ENCODE measurements at places on chromosomes 1 and 21.
A peak's percentile ranks its signal among the peaks of the same experiment; 100 is the strongest.

DNA sequence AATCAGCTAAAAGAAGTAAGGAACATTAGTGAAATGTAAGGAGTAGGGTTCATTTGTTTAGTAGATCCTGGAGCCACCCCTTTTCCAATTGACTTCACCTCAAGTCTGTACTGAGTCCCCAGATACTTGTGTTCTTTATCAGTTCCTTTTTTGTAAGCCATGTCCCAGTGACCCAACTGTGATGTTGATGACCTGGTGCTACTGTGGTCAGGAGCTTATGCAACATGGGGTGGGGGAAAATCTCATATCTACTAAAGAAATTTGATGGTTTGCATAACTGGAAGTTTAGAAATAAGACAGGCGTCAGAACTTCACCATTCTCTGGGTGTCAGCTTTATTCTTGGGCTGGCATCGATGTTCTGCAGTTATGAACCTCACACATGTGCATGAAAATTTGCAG, 120.5 kb downstream of the LRRC7 start:
- DNase-seq = no peak

DNA sequence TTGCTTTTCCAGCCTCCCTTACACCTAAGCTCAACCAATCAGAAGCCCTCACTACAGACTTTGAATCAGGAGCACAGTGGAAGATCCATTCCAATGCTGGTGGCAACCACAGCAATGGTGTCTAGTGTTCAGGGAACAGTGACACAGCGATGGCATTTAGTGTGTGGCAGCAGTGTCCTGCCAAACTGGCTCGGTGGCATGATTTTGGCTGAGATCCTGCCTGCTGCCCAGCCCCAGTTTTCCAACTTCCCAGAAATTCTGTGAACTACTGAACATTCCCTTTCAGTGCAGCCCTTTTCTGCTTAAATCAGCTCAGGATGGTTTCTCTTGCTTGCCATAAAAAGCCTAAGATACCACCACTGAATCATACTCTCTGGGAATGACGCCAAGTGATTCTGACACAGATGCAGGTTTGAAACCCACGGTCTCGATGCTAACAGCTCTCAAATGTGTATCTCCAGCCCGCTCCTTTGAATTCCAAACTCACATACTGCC, 8.8 kb downstream of the ASAP3 start:
- DNase-seq = no peak

DNA sequence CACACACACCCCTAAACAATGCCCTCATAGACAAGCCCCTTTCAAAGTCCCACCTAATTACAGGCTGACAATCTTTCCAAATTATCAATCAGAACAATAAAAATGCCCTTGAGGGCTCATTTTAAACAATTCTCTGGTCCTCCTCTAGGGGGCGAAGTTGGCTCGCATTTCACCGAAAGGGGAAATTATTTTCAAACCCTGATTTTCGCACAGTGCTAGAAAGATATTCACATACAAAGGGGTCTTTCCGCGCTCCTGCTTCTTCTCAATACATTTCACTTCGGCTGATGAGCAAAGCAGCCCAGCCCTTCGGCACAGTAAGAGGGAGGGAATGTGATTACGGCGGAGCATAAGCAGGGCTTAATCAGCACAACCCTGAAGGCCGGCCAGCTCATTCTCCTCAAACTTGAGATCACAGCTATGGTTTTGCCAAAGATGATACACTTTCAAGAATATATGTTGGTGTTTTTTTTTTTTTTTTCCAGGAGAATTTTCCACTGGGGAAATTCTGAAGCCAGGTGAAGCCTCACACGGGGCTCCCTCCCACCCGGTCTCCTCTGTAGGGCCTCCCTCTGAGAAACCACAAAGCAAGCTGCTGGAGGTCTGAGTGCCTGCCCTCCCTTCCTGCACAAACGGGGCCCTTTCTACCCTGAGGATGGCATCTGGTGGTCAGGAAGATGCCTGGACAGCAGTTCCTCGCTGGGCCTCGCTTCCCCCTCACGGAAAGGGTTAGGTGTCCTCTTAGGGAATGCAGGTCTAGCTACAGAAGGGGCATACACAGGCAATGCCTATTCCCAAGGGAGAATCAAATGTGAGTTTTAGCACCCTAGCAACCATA, 66.9 kb downstream of the GNG12 start:
- peak; percentile 14 for DNase-seq

- no peak for DNase-seq
These were observed 9.4 kb upstream of the MT1HL1 start for GRCh38 chr1:237013608-237014007.

- no peak for DNase-seq
These were observed 158.8 kb upstream of the DUSP10 start for GRCh38 chr1:221900678-221901077.

DNA sequence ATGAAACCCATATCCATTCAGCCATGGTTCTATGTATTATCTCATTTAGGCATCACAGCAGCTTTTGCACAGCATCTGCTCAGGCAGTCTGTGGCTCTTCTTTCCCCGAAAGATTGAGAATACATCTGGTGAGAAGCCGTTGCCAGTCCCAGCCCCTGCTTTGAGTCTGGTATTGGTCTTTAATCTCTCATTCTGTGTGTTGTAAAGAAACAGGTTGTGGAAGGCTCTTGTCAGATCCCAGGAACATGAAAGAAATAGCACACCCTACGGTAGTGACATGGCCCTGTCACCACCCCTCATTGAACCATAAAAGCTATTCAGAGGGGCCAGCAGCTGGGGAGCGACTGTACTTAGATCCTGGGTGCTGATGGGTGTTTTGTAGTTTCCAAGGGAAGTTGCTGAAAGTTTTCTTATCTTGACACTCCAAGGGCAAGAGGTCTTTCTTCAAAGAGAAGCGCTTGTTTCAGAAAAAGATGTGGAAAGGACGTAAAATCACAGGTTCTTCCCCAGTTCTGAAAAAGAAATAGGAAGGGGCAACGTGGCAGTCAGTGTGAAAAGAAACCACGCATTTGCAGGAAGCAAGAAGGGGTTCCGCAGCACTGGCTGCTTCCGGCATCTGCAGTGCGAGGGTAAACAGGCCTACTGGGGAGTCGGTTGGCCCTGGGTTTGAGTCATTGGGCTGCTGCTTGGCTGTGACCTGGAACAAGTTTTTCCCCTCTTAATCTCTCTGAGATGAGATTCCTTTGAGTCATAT, 145.0 kb downstream of the DHRS3 start:
- peak; percentile 58 for DNase-seq

GRCh38 chr1:192539297-192540092, 36.1 kb upstream of the RGS1 start:
- DNase-seq = no peak

DNA sequence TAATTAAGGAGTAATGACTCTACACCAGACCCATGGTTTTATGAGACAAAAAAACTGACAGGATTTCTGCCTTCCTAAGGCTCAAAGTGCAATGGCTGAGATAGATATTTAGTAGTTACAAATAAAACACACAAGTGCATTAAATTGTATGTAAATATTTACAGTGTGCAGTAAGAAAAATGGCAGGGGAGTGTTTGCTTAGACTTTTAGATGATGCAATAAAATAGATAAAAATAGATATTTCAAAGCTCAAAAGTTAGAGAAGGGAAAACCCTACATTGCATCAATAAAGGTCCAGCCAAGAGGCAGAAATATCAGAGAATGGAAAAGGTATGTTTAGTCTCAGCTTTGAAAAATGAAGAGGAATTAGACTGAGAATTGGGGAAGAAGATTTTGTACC, 226.3 kb upstream of the FGGY start:
- no peak for DNase-seq

GRCh38 chr1:68725001-68725752, 228.3 kb upstream of the DEPDC1 start:
- DNase-seq = no peak

GRCh38 chr21:25501996-25502665, 105.2 kb downstream of the MRPL39 start:
- peak; percentile 21 for DNase-seq

- no peak for DNase-seq
These were observed 33.3 kb upstream of the IRF2BP2 start for GRCh38 chr1:234643111-234643849.

DNA sequence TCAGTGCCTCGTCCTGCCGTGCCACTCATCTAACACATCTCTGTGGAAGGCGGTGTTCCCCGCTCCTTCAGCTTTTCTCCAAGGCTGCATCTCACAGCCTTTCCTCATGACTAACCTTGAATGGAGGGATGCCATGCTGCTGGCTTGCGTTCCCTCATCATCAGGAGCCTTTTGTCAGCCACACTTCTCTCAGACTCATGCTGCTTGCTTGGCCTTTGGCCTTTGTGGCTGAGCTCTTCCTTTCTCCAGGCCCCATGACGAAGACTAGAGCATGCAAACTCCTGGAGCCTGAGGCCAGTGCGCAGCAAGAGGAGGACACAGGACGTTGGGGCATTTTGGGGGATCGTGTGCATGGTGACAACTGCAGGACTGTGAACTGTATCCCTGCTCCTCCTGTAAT, 70.8 kb downstream of the SYT2 start:
- DNase-seq = no peak

GRCh38 chr1:57860325-57860724, 436.5 kb upstream of the DAB1 start:
- no peak for DNase-seq

- peak; percentile 14 for DNase-seq
These were observed 978 bp downstream of the PRDM15 start for GRCh38 chr21:41877901-41878830.

GRCh38 chr1:17419626-17420328, 19.7 kb downstream of the RCC2 start:
- peak; percentile 64 for DNase-seq

DNA sequence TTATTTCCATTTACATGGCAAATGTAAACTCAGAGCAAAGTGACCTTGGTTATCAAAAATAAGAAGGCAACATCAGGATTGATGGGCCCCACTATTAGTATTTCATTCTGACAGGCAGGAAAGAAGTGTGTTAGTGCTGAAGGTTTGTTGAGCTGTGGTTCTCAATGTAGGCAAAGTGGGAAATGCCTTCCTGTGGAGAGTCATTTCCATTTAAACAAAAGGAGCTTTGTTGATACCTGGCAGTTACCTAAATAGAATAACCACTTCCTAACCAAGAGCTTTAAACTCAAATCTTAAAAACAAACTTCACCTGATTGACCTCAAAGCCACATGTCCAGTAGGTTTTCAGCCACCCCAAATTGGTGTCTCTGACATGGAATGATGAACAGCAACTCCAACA, 579.9 kb upstream of the BEND5 start:
- no peak for DNase-seq

DNA sequence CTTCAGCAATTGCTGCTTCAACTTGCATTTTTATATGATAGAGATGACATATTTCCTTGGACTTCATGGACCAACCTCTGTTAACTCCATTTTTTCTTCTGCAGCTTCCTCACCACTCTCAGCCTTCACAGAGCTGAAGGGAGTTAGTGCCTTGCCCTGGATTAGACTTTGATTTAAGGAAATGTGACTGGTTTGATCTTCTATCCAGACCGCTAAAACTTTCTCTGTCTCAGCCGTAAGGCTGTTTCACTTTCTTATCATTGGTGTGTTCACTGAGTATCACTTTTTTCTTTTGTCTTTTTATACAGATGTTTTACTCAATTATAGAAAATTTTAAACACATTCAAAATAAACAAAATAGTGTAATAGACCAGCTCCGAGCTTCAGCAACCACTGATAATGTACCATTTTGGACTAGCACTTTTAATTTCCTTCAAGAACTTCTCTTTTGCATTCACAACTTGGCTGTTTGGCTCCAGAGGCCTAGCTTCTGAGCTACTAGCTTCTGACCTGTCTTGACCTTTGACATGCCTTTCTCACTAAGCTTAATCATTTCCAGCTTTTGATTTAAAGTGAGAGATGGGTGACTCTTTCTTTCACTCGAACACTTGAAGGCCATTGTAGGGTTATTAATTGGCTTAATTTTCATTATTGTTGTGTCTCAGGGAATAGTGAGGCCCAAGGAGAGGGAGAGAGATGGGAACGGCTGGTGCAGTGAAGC, 9.3 kb downstream of the NEK7 start:
- DNase-seq = no peak

- DNase-seq = no peak
These were observed 124.2 kb downstream of the GALNT2 start for GRCh38 chr1:230191079-230191804.

DNA sequence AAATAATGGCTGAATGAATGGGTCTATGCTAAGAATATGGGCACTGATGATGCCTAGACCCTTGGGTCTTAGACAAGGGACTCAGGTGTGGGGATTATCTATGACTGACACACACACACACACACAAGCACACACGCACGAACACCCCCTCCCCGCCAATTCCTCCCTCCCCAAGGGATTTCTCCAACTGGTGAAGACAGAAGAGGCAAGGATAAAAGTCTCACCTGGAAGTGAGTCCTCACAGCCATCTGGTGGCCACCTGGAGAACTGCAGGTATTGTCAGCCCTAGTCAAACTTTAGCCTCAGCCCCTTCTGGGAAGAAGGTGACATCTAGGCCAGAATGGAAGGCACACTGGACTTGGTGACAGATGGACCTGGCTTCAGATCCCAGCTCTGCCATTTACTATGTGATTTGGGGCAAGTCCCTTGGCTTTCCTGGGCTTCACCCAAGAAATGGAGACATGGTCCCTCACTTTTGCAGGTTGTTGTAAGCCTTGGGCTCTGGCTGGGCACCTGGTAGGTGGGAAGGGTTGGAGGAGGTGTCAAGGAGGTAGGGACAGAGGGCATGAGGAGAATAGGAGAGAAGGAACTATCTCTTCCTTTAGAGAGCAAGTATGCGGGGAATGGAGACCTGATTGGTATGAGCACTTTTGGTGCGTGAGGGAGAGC, 4.0 kb upstream of the GPR3 start:
- peak; percentile 73 for DNase-seq

GRCh38 chr21:44059710-44060109, 47.5 kb upstream of the PWP2 start:
- DNase-seq = no peak

DNA sequence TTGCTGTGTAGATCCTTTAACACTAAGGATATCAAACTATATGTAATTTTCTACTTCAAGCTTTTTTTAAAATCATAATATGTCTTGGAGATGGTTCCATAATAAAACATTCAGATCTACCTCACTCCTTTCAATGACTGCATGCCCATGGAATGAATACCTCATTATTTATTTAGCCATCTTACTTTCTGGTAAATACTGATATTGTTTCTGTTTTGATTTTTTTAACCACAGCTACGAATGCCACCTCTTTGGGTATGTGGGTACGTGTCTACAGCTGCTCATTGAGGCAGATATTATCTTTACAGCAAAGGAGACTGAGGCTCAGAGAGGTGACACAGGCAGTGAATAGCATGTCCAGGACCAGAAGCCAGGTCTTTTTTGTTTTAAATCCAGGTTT, 215.7 kb downstream of the ST6GALNAC3 start:
- DNase-seq = no peak

Measured in stimulated activated CD4-positive, alpha-beta T cell treated with anti-CD3 and anti-CD28 coated beads, Interleukin-1b, Interleukin-23, amount 100 ng/mL, for 4 hours (primary cell).